ENCODE measurements at places on chromosomes 1 and 21. TPM values are rescaled to one million over a fixed set of nuclear protein-coding genes. Genes with fewer than 3 reads are reported as not detected.

ZMYM1 gene
- 13.1 TPM for polyA plus RNA-seq

- peak; percentile 40 for DNase-seq
Measured at GRCh38 chr1:235972311-235972689, 92.6 kb downstream of the NID1 start.

DNA sequence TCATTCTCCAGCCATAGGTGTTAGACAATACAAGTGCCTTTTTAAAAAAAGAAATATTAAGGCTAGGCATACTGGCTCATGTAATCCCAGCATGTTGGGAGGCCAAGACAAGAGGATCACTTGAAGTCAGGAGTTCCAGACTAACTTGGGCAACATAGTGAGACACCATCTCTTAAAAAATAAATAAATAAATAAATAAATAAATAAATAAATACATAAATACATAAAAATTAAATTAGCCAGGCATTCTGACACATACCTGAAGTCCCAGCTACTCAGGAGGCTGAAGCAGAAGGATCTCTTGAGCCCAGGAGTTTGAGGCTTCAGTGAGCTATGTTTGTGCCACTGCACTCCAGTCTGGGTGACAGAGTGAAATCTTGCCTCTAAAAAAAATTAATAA, 85.8 kb upstream of the ATP1B1 start:
- DNase-seq, result no peak

GRCh38 chr1:67684526-67685066, 405 bp upstream of the GADD45A start:
- DNase-seq, result no peak

GRCh38 chr1:118986555-118987467, 1.3 kb downstream of the TBX15 start:
- peak; percentile 73 for DNase-seq

PLPPR5 gene
- polyA plus RNA-seq, result 2.4 TPM

DNA sequence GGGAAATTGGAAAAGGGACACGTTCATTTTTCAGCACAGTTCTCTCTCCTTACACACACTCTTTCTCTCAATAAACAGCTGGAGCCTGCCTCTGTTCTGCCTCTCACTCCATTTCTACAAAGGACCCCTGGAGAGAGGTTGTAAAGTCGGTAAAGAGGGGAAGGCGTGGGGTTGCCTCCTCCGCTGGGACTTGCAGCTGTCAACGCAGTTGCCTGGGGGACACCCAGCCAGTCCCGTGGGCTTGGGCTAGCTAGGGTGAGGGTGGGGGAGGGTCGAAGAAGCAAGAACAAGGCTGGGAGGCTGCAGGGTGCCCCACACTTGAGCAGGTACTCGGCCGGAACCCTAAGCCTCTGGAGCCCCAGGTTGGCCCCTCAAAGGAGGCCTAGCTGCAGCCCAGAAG, 27.6 kb downstream of the C1orf216 start:
- DNase-seq, result no peak

UBE2U gene
- not detected for polyA plus RNA-seq

GRCh38 chr1:56958526-56958925, 7.3 kb downstream of the C8B start:
- DNase-seq, result no peak

RIPPLY3 gene
- polyA plus RNA-seq, result not detected

GRCh38 chr1:201212056-201212455, 21.4 kb downstream of the IGFN1 start:
- no peak for DNase-seq

- DNase-seq, result no peak
Measured at GRCh38 chr1:36844917-36845316, 189.4 kb downstream of the GRIK3 start.

DNA sequence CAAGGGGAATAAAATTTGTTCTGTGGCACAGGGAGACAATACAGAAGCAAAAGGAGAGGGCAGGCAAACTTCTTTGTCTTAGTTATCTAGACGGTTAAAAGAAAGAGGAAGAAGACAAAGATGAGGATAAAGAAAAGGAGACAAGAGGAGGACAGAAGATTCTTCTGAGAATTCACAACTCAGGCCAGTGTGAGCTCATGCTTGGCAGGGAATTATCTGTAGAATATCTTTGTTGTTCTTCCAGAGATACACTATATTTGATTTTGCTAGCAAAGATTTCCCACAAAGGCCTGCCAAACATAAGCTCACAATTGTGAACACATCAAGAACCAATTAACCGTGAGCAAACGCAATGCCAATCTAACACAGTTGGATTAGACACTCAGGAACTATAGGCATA, 21.4 kb downstream of the SLC16A1 start:
- DNase-seq, result peak; percentile 16

DNA sequence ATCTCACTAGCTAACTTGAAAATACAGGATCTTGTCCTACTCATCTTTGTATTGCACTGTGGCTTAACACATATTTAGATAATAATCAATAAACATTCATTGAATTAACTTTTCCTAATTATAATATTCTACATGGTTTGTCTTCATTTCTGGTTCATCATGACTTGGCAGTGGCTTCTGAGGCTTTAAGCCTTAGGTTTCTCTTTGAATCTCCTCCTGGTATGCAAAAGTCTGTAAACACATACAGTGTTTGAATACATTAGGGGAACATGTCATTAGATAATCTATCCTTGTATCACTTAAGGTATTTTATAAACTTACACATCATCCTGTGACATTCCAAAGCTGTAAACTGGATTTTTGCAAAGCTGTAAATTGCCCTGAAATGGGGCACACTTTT, 20.6 kb downstream of the CTSK start:
- DNase-seq, result no peak

DNA sequence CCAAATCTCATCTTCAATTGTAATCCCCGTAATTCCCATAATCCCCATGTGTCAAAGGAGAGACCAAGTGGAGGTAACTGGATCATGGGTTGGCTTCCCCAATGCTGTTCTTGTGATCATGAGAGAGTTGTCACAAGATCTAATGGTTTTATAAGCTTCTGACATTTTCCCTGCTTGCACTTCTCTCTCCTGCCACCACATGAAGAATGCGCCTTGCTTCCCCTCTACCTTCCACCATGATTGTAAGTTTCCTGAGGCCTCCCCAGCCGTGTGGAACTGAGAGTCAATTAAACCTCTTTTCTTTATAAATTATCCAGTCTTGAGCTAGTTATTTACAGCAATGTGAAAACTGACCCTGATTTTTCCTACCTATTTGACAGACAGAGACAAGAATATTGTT, 162.5 kb upstream of the SYT6 start:
- DNase-seq, result no peak

DNA sequence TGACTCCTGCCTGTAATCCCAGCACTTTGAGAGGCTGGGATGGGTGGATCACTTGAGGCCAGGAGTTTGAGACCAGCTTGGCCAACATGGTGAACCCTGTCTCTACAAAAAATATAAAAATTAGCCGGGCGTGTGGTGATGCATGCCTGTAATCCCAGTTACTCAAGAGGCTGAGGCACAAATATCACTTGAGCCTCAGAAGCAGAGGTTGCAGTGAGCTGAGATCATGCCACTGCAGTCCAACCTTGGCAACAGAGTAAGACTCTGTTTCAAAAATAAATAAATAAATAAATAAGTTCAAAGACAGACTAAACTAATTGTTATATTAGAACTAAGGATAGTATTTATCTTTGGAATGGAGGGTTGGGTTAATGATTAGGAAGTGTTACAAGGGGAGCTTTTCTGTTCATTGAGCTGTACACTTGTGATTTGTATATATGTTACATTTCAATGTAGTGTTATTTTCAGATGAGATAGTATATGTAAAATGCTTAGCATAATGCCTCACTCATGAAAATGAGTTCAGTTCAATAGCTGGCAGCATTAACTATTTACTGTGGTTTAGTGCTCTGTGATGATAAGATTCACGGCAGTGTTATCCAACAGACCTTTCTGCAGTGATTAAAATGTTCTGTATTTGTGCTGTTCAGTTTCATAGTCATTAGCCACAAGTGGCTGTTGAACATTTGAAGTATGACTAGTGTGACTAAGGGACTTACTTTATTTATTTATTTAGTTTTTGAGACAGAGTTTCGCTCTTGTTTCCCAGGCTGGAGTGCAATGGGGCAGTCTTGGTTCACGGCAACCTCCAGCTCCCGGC, 47.7 kb downstream of the OSBPL9 start:
- no peak for DNase-seq

GRCh38 chr1:30525971-30526651, 197.3 kb downstream of the MATN1 start:
- DNase-seq, result peak; percentile 18

- DNase-seq, result no peak
Measured at GRCh38 chr1:110196917-110197765, 13.0 kb upstream of the KCNC4 start.

KRTAP13-3 gene
- not detected for polyA plus RNA-seq

- DNase-seq, result no peak
Measured at GRCh38 chr1:239389703-239390102, 3.3 kb downstream of the CHRM3 start.

- DNase-seq, result peak; percentile 35
Measured at GRCh38 chr1:245154429-245155271, at the start of gene KIF26B. Gene KIF26B (plus strand): TSS chr1:245154985. CDS start chr1:245155425, 440 bp downstream.

DNA sequence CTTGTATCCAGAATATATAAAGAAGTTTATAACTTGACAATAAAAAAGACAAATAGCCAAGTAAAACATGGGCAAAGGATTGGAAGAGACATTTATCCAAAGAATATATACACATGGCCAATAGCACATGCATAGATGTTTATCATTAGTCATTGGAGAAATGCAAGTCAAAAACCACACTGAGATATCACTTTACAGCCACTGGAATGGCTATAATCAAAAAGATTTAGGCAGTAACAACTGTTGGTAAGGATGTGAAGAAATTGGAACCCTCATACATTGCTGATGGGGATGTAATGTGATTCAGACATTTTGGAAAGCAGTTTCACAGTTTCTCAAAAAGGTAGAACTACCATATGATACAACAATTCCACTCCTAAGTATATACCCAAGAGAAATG, 51.1 kb downstream of the SLC44A5 start:
- DNase-seq, result no peak

DNA sequence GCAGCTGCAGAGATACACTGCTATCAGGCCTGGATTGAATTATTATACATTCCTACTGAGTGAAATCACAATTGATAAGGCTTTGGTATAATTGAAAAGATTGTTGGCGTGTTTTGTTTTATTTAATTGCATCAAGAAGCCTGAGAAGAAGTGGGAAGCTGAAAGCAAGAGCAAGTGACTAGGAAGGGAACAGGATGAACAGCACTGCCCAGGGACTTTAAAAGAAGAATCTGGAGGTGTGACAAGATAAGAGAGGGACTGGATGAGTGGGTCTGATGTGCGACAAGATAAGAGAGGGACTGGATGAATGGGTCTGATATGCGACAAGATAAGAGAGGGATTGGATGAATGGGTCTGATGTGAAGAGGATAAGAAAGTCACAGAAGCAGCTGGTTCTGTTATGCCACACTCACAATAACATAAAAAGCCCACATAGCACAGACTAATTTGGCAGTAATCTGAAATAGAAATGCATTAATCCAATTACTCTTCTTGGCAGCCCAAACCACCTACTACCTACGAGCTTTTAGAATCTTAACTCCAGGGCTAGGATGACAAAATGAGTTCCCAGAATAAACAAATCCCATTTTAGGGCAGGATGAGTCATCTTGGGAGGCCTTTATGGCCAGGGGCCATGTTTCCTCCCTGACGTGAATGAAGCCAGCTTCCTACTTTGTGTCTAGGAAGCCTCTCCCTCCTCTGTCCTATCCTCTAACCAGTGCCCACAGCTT, 129.7 kb downstream of the DUSP10 start:
- DNase-seq, result peak; percentile 64

- no peak for DNase-seq
Measured at GRCh38 chr1:2962541-2962940, 58.7 kb upstream of the ACTRT2 start.

DNA sequence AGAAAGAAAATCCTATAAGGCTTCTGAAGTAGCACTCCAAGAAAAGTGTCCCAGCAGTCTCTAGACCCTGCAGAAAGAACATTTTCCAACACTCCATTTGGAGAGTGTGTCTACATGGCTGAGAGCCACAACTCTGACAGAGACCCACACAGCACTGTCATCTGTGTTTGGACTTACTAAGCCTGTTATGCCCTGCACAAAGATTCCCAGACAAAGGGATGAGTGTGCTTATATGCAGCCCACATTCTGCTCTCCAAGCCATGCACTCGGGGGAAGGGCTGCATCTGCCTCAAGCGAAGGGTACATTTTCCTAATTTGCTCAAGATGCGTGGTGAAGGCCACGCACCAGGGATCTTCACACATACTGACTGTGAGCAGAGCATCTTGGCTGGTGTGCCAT, 24.4 kb upstream of the SLAMF6 start:
- no peak for DNase-seq

GRCh38 chr1:153386500-153386901, 4.4 kb downstream of the S100A8 start:
- peak; percentile 16 for DNase-seq

RAVER2 gene
- polyA plus RNA-seq, result 20.9 TPM

DNA sequence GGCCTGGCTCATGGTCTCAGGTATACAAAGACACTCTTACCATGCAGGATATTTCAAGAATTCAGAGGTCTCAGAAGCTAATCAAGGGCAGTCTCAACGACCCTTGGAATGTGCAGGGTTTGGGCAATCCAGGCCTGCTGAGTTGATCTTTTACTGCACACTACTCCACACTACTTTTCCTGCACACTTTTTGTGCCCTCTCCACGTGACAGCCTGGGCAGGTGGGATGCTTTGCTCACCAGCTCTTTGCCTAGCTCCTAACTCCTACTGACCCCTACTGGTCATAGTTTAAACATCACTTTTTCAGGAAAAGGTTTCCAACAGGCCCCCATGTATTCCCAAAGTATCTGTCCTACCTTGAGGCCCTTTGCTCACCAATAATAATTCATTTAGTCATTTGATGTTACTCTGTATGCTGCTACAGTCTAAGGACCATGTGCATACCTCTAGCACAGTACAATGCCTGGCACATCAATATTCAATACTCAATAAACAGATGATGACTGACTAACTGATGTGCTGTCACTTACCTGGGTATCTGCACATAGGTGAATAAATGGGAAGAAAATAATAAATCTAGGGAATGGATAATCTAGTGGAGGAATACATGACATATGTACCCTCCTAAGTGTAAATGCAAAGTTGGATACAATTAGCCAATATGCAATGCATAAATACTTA, 9.6 kb downstream of the DUSP23 start:
- DNase-seq, result no peak

- peak; percentile 70 for DNase-seq
Measured at GRCh38 chr1:183622884-183623785, 12.4 kb downstream of the ARPC5 start.

DNA sequence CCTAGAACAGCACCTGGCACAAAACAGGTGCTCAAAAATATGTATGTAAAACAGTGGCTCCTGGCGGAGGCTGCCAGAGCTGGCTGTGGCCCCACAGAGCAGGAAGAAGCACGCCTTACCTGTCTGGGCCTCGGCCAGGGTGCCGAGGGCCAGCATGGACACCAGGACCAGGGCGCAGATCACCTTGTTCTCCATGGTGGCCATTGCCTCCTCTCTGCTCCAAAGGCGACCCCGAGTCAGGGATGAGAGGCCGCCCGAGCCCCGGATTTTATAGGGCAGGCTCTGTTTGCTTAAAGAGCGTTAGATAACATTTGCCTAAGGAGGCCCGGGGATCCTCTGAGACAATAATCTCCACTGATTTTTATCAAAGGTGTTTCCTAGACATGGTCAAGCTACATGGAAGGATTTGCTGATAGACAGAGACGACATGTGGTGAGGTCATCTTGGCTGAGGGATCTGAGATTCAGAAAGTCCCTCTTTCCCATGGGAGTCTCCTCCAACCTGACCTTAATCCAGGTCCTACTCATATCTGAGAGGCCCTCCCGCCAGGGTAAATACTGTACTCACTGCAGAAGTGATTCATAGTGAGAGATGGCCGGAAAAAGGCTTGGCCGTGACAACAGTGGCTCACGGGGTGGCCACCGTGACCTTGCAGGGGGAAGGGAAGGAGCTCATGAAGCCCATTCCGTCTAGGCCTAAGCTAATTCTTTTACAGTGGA, at the start of gene TFF1:
Gene TFF1 (minus strand): TSS at position 244 of the 719 bp plus-strand sequence. CDS start 40 bp downstream, at position 204.
- no peak for DNase-seq

Data from muscle of arm (tissue), 14 donors.